ENCODE measurements at places on chromosomes 2 and 18.

DNA sequence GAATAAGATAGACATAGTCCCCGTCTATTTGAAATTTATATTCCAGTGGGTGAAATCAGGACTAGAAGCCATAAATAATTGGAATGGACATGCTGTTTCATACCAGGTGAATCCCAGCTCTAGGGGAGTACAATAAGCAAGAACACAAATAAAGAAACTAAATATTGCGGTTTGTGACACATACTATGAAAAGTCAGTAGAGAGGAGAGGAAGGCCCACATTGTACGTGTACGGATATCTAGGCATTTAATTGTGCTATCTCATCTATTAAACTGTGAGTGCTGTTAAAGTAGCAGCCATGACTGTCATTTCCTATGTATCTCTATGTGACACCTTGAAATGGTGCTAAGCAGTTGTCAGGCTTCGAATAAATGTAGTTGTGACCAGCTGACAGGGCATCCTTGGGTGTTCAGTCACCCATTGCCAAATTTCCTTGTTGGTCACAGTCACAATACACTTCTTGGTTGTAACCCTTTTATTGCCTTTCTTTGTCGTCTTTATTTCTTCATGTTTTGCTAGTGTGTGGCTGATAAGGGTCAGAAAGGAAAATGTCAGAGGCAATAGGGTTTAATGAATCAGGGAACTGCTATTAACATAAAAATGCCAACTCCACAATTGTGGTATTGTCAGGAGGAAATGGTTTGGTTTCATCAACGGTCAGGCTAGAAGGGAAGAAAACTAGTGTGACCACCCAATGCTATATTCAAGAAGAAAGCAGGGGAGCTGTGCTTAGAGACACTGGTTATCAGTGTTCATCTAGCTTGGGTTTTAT, 31.5 kb downstream of the CPO start:
- DNase-seq: no peak

GRCh38 chr2:54546923-54547720, 91.0 kb downstream of the SPTBN1 start:
- DNase-seq: no peak

DNA sequence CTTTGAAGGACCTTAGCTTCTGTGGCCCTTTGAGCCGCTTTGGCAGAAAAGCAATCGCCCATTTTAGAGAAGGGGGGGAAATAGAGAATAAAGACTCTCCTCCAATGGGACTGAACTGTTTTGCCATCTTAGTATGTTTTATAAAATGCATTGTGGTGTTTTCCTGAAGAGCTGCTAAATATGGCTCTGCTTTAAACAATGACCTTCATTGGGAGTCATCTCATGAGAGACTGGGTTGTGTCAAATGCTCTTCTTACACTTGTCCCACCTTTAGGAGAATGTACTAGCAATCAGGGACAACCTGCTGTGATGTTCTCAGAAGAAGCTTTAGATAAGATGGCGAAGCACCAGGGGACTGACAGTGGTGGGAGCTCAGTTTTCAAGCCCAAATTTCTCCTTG, 418.9 kb upstream of the POU3F3 start:
- DNase-seq: no peak

GRCh38 chr2:23593752-23594459, 208.9 kb downstream of the KLHL29 start:
- no peak for DNase-seq

DNA sequence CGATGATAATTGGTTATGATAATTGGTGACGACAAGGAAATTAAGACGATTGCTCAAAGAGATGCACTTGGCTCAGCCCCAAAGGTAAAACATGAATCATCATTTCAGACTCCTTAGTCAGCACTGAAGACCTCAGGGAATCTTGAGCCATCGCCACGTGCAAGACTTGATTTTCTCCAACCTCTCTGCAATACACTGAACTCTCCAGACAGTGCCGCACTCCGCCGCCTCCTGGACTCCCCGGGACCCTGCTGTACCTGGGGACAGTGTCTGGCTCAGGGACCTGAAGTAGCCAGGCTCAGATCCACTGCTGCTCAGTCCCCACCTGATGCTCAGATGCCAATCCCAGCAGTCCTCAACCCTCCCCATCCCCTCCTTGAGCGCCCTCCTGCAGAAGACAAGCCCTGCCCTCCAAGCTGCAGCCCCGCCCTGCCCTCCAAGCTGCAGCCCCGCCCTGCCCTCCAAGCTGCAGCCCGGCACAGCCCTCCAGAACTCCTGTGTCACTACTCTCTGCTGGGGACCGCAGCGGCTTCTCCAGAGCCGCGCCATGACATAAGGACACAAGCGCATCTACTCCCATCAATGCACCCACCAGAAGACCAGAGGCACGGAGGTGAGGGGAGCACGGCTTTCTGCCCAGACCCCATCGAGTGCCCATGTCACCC, 1.1 kb downstream of the TMEM18 start:
- peak; percentile 35 for DNase-seq

DNA sequence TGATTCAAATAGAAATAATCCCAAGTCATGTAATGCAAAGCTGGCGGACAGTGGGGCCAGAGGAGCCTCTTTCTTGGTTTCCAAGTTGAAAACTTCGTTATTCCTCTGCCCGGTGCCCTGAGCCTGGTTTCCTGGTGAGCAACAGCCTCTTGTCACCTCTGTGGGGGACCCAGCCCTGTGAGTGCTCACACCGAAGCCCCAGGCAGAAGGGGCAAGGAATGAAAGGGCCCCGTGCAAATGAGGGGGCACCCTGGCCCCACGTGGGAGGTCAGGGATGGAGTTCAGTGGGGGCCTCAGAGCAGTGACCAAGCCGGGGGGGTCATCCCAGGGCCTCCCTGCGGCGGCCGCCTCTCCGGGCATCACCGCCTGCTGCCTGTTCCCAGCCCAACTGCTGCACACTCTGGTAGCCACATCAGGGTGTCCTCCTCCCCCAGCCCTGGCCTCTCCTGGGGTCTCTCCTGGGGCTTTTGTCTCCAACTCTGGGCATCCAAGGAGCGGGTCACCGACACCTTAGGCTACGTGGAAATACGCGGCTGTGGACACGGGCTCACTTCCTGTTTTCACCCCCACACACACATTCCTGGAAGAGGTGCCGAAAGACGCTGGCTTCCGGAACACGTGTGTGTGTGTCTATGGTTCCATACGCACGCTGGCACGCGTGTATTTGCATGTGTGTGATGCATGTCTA, 64.5 kb downstream of the TWIST2 start:
- no peak for DNase-seq

GRCh38 chr2:8548065-8548618, 133.7 kb upstream of the ID2 start:
- no peak for DNase-seq

GRCh38 chr2:128178650-128179460, 87.9 kb downstream of the UGGT1 start:
- DNase-seq: peak; percentile 22

Measured in stimulated activated CD4-positive, alpha-beta T cell treated with anti-CD3 and anti-CD28 coated beads, Interleukin-4, amount 100 ng/mL, for 48 hours (primary cell).